Fibroblast of lung (primary cell): ENCODE measurements at places on chromosomes 16 and 17. TPM values are rescaled to one million over a fixed set of nuclear protein-coding genes. Genes with fewer than 3 reads are reported as not detected.

- DNase-seq: peak; percentile 26
Observed at GRCh38 chr16:2152695-2153506, 2.7 kb upstream of the TRAF7 start.

- DNase-seq: no peak
Observed at GRCh38 chr16:3118204-3118790, 5.9 kb downstream of the ZNF205 start.

HOXB3 gene
- 15.7 and 28.6 TPM in 2 replicates for total RNA-seq

ZP2 gene
- total RNA-seq: not detected in 2 replicates

TEX19 gene
- 0.17 TPM in 1 of 2 replicates, not detected in the other for total RNA-seq

- DNase-seq: no peak
Observed at GRCh38 chr17:33328129-33328528, 35.0 kb upstream of the ASIC2 start.

LPO gene
- not detected in 2 replicates for total RNA-seq

KRTAP2-3 gene
- not detected in 2 replicates for total RNA-seq

DNA sequence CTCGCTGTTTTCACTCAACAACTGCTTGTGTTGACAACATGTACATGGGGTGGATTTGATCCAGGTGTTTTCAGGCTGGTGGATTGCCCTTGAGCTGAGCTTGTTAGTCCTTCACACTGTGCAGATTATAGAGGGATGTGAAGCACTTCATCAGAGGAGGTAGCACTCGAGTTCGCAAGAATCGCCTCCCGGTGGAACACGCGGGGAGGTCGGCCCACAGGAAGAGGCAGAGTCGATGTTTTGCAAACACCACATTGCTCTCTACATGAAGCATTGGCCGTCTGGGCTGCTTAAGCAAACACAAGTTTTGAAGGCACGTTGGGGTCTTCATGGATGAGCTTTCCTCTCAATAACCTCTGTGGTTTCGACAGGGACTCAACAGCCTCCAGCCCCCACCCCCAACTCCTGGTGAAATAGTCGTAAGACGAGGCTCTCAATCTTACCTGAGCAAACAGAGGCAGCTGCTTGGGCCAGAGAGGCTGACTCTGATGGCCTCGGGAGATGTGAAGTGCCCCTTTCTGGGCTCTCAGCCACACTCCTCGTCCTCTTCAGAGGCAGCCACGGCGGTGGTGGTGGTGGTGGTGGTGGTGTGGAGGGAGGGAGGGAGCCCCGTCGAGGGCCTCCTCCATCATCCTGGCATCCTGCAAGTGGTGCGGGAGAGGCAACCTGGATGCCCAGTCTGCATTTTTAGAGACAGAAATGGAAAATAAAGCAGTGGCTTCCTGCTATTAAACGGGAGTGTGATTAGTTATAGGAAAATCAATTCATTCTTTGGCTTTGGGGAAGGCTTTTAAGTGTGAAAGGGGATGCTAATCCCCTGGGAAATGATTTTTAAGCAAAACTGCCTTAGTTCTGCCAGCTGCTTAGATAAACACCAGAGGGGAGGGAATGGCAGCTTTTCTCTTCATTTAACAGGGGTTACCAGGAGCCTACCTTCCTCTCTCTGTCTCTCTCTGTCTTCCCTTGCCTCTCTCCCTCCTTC is 552.5 kb upstream of the EEF2KMT start:
- DNase-seq: no peak

CIITA gene
- 0.51 and 0.66 TPM in 2 replicates for total RNA-seq

DNA sequence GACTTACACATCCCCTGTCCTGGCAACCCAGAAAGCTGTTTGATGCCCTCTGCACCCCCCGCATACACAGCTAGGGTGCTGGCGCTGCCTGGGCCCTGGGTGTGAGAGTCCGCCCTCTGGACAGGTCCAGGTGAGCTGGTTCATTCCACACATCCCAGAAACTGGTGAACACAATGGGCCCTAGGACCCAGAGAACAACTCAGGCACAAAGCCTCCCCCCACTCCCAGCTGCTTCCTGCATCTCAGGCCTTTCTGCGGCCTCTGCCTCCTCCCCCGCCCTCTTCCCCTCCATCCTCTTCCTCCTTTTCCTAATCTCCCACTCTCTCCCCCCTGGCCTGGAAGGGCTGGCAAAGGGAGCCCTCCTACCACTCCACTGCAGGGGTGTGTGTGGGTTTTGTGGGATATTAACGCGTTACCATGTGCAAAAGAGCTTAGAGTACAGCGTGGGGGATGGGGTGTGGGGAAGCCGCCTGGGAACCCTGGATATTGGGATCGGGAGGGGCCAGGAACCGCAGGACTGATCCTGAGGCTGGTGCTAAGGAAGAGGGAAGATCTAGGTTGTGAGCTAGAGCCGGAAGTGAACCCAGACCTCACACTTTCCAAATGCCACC is 1.6 kb upstream of the PPP1R9B start:
- DNase-seq: peak; percentile 88

DNA sequence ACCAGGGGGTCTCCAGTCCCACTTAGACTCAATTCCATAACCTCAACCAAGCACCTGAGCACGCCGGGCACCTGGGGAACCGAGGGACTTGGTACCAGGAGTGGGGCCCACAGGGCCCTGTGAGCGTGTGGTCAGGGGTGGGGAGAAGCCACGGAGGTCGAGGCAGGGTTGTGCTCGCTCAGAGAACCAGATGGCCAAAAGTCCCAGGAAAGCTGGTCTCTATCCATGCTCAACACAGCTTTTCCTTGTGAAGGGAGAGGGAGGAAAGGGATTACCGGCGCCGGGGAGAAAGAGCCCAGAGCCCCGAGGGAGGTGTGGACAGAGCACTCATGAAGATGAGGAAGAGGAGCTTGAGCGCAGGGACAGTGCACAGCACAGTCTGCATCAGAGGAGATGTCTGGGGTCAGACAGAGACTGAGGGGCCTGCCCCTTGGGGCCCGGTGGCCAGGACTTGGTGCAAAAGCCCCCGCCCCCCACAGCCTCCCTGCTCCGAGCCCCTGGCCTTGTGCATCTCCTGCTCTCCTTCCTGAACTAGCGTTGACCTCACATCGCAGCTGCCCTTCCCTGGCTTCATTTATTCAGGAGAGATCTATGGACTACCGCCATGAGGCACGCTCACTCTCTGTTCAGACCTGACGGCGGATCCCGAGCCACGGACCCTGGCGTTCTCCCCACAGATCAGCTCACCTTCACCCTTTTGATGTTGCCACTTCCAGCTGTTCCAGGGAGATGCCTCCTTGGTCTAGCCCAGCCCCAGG is 355.4 kb upstream of the TNRC6C start:
- DNase-seq: no peak

DNA sequence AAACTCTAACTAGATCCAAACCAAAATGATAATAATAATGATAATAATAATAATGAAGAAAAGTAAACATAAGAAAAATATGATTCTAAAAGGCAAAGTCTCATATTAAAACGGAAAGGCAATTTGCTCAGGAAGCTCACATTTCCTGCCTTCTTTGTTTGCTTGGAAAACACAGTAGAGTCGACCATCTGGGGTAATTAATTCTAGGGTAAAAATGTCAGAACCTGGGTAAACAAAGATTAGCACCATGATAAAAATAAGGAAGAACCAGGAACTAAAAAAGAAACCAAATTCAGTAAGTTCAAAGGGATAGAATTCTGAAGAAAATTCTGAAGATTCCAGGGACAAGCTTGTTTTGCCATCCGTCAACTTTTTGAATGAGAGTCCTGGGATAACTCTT is 16.2 kb downstream of the KRABD2 start:
- DNase-seq: no peak

DNA sequence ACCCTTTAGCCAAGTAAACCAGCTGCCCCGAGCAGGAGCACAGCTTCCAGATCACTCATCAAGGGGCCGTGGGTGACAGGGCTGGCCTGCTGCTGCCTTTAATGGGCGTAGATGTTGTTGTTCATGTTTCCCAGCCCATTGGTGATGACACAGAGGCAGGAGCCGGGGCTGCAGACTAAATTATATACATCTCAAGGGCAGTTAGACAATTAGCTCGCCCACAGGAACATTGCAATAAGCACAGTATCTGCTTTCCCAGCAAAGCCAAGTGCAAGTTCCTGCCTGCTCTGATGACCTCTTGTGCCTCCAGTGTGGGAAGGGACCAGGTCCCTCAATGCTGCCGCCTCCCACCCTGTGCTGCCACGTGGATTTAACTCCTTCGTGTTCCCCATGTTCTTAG is 485.8 kb downstream of the MAF start:
- DNase-seq: no peak

GRCh38 chr16:12866981-12867551 is 34.3 kb upstream of the SHISA9 start:
- no peak for DNase-seq

GRCh38 chr16:78396673-78397072 is 297.2 kb downstream of the WWOX start:
- no peak for DNase-seq

- DNase-seq: no peak
Observed at GRCh38 chr16:1345087-1345486, 6.6 kb downstream of the TSR3 start.

TGFB1I1 gene
- 28.5 and 46.9 TPM in 2 replicates for total RNA-seq

RCVRN gene
- total RNA-seq: not detected in 2 replicates

- DNase-seq: no peak
Observed at GRCh38 chr17:73822371-73822770, 178.1 kb upstream of the SDK2 start.

DNA sequence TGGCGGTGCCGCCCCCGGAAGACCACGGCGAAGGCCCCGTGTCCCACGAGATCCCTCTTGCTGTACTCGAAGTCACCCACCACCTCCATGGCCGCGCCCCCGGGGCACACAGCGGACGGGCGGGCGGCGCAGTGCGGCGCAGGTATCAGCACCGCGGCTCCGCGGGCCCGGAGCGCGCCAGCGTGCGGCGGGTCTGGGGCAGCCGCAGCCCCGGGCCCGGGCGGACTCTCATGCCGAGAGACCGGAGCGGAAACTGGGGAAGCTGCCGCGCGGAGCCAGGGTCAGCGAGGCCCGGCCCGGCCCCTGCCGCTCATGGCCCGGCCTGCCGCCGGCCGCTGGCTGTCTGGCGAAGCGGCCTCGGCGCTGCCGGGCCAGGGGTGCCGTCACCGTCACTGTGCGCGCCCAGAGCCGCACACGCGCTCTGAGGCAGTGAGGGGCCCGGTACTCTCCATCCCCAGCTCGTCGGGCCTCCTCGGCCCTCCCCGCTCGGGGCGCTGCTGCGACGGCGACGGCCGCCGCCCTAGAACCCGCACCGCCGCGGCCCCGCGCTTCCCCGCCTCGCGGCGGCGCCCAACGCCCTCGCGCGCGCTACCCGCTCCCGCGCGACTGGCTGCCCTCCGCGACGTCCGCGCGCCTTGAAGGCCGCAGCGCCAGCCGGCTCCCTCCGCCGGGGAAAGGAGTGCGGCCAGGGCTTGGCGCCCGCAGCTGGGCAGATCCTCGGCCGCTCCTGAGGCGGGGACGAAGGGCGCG is at the start of gene ULK2:
Gene ULK2, minus strand, starts transcription at position 608 of the 750 bp plus-strand sequence. Its CDS starts 519 bp downstream, at position 89.
- DNase-seq: peak; percentile 84

GRCh38 chr17:58232707-58233156 is 5.7 kb upstream of the LPO start:
- DNase-seq: peak; percentile 12

- no peak for DNase-seq
Observed at GRCh38 chr16:80936410-80936809, 70.3 kb downstream of the CMC2 start.

NPIPA7 gene
- 0.51 and 1.7 TPM in 2 replicates for total RNA-seq

DNA sequence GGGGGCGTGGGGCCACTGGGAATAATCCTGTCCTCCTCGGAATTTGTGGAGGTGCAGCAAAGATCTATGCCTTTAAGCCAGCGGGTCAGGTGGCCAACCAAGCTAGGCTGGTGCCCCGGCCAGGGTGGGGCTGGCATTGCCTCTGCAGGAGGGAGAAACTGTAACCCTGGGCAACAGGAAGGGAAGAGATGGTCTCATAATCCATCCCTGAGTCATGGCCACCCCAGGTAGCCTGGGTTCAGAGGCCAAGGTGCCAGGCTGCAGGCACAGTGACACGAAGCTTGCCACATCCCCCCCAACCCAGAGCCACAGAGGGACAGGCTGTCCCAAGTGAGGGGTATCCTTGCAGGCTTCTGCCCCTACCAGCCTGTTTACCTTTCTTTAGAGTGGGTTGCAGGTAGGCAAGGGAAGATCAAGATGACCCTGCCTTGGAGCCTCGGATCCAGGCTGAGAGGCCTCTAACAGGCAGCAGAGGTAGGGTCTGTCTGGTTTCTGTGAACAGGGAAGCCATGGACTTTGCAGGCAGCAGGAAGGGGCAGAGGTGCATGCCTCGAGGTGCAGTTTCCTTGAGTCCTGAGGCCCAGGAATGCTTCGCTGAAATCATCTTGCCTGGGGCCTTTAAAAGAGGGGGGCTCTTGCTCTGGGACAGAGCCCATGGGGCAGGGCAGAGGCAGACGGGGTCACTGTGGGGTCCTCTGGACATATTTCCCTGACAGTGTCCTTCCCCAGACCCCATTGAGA is 4.0 kb downstream of the LASP1 start:
- no peak for DNase-seq

DNA sequence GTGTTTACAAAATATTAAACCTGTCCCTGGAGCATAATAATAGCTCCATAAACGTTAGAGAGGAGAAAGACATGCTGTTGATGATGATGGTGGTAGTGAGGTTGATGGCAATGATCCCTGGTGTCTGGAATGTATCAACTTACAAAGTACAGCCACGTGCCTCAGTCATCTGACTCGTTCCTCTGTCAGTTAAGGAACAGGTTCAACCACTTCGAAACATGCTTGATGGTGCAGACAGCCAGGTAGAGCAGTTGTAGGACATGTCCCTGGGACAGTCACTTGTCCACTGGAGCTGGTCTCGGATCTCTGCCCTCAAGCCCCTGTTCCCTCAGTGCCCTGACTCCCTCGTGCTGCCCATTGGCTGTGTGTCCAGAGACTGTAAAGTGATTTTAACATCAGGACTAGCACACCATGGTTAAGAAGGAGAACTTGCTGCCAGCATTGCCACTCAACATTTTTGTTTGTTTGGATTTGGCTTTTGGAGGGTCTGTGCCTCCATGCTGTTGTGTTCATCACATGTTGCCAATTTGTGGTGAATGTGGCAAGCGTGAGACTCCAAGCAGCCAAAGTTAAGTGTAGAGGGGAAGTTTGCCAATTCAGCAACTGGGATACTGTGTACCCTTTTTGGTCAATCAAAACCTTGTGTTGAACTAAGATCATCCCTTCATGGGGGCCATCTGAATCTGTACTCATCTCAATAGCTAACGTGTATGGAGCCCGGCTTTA is 16.3 kb upstream of the SALL1 start:
- no peak for DNase-seq

DNA sequence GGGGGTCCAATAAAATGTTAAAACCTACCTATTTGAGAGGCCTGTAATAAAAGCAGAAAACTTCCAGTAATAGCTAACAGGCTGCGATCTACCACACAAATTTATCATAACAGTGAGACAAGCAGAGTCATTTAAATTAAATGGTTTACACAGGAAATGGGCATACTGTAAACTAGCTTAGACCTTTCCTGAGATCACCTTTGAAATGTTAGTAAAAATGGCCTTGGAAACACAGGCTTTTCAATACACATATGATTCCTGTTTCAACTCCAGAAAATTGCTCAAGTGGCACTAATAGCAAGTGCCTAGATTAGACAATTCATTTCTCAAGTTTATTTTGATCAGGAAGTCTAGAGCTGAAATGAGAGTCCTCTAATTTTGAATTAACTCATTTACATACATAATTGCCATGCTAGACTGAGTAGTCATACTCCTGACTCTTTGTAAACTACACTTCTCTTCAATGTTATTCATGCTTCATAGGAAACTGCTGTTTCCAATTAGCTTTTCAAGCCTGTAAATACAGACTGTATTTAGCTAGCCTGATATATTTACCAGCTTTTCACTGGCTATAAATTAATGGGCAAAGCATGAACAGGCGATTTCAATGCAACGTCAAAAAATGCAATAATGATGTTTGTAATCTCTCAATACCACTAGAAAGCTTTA is 43.3 kb downstream of the PARN start:
- DNase-seq: no peak

MT1F gene
- total RNA-seq: 0.26 and 2.1 TPM in 2 replicates

- no peak for DNase-seq
Observed at GRCh38 chr17:15657868-15658267, 26.2 kb downstream of the TRIM16 start.

CX3CL1 gene
- total RNA-seq: under 0.01 TPM in 1 of 2 replicates, not detected in the other
